ENCODE measurements at places on chromosomes 5 and 9.

GRCh38 chr9:4124266-4124665, 175.6 kb downstream of the GLIS3 start:
- no peak for DNase-seq
- no peak overlapping the region for H3K4me3 ChIP-seq
- H3K27me3 ChIP-seq = peaks cover 4% of the 10 kb centered on the region
- H3K4me1 ChIP-seq = peaks cover 5% of the 10 kb centered on the region

DNA sequence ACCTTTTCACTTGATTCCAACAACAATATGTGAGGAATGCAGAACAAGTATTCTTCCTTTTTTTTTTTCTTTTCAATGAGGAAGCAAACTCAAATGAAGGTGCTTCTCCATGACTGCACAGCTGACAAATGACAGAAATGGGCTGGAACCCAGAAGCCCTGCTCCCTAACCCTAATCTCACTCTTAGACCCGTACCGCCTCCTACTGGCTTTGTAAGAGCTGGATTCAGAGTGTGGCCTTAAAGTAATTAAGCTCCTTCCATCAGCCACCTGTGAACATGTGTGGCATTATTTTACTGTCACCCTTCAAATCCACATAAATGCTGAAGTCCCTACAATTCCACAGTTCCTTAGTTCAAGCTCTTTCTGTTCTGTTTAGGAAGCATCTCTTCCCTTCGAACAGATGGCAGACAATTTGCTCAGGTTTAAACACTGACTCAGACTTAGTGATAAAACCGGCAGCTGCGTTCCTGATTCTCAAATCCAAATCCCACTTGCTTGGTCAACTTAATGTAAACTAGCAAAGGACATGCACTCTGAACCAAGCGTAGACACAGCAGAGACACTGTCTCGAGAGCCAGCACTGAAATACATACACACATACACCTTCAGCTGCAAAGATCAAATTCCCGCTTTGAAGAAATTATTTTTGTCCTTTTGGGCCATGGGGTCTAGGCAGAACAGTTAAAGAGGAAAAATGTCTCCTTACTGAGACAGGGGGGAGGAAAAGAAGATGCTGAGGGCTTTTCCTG, 316.7 kb upstream of the TLE4 start:
- H3K4me1 ChIP-seq = no peaks in the 10 kb centered on the region
- H3K27me3 ChIP-seq = peaks cover 12% of the 10 kb centered on the region
- no peak overlapping the region for H3K27ac ChIP-seq
- no peak overlapping the region for H3K4me3 ChIP-seq
- no peaks in the 10 kb centered on the region for H3K36me3 ChIP-seq

GRCh38 chr5:109105631-109106267, 304.0 kb downstream of the PJA2 start:
- H3K27ac ChIP-seq = no peak overlapping the region
- H3K4me3 ChIP-seq = no peak overlapping the region
- H3K4me1 ChIP-seq = no peaks in the 10 kb centered on the region

DNA sequence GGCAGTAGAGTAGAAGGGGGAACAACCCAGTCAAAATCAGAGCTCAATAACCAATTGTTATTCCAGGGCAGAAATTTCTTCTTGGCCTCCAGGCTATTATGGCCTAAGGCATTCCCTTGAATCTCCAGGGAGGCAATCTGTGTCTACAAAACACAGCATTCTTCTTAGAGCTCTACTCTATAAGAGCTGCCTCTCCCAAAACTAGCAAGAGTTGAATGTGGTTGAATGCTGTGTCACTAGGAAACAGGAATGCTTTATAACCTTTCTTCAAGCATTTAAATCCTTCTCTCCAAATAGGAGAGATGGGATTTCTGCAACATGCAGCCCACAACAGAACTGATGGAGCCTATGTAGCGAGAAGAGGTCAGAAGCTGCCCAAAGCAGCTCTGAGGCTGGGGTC, 97.1 kb upstream of the APC start:
- H3K36me3 ChIP-seq = no peaks in the 10 kb centered on the region
- no peak for DNase-seq
- no peak overlapping the region for H3K27ac ChIP-seq
- H3K27me3 ChIP-seq = no peaks in the 10 kb centered on the region
- no peaks in the 10 kb centered on the region for H3K4me1 ChIP-seq
- H3K4me3 ChIP-seq = no peak overlapping the region

GRCh38 chr9:134969156-134970045, 51.7 kb upstream of the FCN1 start:
- H3K36me3 ChIP-seq = no peaks in the 10 kb centered on the region
- no peak for DNase-seq
- no peak overlapping the region for H3K4me3 ChIP-seq
- no peaks in the 10 kb centered on the region for H3K4me1 ChIP-seq
- peaks cover 8% of the 10 kb centered on the region for H3K27me3 ChIP-seq
- no peak overlapping the region for H3K27ac ChIP-seq

DNA sequence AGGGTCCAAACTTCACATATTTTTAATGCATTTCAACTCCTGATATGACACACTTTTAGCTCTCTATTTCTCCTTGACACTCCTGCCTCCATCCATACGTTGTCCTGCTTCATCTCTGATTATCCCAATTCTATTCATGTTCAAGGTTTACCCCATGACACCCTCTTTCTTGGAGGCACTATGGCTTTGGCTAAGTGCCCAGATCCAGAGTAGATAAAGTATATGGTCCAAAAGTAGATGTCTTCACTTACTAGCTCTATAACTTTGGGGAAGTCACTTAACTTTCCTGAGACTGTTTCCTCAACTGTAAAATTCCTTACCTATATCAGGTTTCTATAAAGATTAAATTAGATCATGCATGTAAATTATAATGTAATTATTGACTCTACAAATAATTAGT, 36.1 kb downstream of the SLC22A5 start:
- H3K4me1 ChIP-seq = peaks cover 51% of the 10 kb centered on the region
- H3K4me3 ChIP-seq = no peak overlapping the region
- no peaks in the 10 kb centered on the region for H3K27me3 ChIP-seq
- H3K27ac ChIP-seq = no peak overlapping the region
- H3K36me3 ChIP-seq = no peaks in the 10 kb centered on the region

DNA sequence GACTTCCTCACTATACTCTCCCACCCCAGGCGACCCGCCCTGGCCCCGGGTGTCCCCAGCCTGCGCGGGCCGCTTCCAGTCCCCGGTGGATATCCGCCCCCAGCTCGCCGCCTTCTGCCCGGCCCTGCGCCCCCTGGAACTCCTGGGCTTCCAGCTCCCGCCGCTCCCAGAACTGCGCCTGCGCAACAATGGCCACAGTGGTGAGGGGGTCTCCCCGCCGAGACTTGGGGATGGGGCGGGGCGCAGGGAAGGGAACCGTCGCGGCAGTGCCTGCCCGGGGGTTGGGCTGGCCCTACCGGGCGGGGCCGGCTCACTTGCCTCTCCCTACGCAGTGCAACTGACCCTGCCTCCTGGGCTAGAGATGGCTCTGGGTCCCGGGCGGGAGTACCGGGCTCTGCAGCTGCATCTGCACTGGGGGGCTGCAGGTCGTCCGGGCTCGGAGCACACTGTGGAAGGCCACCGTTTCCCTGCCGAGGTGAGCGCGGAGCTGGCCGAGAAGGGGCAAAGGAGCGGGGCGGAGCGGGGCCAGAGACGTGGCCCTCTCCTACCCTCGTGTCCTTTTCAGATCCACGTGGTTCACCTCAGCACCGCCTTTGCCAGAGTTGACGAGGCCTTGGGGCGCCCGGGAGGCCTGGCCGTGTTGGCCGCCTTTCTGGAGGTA, 2.1 kb downstream of the CA9 start:
- H3K36me3 ChIP-seq = no peaks in the 10 kb centered on the region
- H3K4me3 ChIP-seq = peak overlapping the region; percentile 54
- H3K27ac ChIP-seq = no peak overlapping the region
- DNase-seq = peak; percentile 63
- H3K4me1 ChIP-seq = peaks cover 10% of the 10 kb centered on the region

GRCh38 chr5:177314376-177315342, 3.0 kb upstream of the MXD3 start:
- no peak overlapping the region for H3K4me3 ChIP-seq
- H3K4me1 ChIP-seq = peaks cover 29% of the 10 kb centered on the region
- no peak for DNase-seq
- H3K36me3 ChIP-seq = peaks cover 10% of the 10 kb centered on the region

GRCh38 chr9:10112070-10112469, 500.7 kb downstream of the PTPRD start:
- no peak for DNase-seq
- no peaks in the 10 kb centered on the region for H3K36me3 ChIP-seq
- H3K4me1 ChIP-seq = no peaks in the 10 kb centered on the region
- no peak overlapping the region for H3K27ac ChIP-seq

DNA sequence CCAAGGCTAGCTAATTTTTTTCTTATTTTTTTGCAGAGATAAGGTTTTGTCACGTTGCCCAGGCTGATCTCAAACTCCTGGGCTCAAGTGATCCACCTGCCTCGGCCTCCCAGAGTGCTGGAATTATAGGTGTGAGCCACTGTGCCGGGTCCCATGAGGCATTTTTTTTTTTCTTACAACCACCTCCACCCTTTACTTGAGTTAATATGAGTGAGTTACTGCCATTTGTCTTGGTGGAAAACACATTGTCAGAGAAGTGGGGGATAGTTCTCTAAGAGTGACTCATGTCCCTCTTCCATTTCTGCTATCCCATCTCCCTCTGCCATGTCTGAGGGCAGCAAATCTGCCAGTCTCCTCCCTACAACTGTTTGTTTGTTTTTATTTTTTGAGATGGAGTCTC, 163.4 kb upstream of the CLINT1 start:
- no peak overlapping the region for H3K4me3 ChIP-seq
- H3K4me1 ChIP-seq = no peaks in the 10 kb centered on the region
- H3K36me3 ChIP-seq = no peaks in the 10 kb centered on the region
- H3K27me3 ChIP-seq = peaks cover 15% of the 10 kb centered on the region
- DNase-seq = no peak

DNA sequence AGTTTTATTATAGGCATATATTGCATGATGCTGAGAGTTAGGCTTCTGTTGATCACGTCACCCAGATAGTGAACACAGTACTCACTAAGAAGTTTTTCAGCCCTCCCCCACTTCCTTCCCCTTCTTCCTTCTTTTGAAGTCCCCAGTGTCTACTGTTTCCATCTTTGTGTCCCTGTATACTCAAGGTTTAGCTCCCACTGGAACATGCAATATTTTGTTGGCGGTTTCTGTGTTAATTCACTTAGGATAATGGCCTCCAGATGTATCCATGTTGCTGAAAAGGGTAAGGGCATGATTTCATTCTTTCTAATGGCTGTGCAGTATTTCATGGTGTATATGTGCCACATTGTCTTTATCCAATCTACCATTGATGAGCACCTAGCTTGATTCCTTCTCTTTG, 764.3 kb downstream of the MTRR start:
- no peak for DNase-seq
- H3K4me1 ChIP-seq = no peaks in the 10 kb centered on the region
- H3K27ac ChIP-seq = no peak overlapping the region
- H3K4me3 ChIP-seq = no peak overlapping the region

DNA sequence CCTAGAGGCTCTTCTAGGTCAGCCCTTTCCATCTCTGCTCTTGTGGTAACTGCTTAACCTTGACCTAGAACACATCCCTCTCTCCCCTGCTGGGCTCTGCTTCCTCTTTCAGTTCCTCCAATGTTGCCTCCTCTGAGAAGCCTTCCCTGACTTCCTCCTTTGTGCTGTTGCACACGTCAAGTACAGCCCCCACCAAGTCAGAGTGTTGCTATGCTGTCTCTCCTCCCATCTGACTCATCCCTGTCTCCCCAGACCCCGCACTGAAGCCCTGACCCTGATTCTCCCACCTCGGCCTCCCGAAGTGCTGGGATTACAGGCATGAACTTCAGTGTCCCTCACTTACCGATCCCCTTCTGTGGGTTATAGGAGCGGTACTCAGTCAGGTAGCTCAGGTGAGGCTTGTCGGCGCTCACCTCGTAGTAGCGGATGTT, 10.4 kb upstream of the TRIM14 start:
- H3K4me3 ChIP-seq = no peak overlapping the region
- peaks cover 6% of the 10 kb centered on the region for H3K36me3 ChIP-seq
- no peaks in the 10 kb centered on the region for H3K4me1 ChIP-seq
- H3K27ac ChIP-seq = no peak overlapping the region

GRCh38 chr5:131198625-131199024, 27.9 kb downstream of the LYRM7 start:
- H3K27me3 ChIP-seq = no peaks in the 10 kb centered on the region
- no peak for DNase-seq
- H3K27ac ChIP-seq = no peak overlapping the region
- H3K4me1 ChIP-seq = peaks cover 10% of the 10 kb centered on the region
- H3K4me3 ChIP-seq = no peak overlapping the region

DNA sequence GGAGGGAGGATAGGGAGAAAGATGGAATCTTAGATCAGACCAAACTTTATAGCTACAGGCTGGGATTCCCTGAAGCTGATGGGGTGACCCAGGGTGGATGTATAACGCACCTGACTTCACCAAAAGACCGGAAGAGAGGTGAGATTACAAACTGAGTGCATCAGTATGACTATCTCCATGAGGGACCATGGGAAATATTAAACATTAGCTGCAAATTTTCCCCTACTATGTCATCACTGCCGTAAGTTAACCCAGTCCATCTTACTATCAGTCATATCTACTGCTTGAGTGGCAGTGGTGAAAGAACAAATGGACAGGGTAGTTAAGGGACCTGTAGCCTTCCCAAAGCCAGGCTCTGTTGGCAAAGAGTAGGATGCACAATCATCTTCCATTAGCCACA, 368.3 kb downstream of the EFNA5 start:
- no peak overlapping the region for H3K4me3 ChIP-seq
- H3K36me3 ChIP-seq = no peaks in the 10 kb centered on the region
- DNase-seq = no peak
- peaks cover 10% of the 10 kb centered on the region for H3K27me3 ChIP-seq
- no peaks in the 10 kb centered on the region for H3K4me1 ChIP-seq

GRCh38 chr5:124444147-124444775, 302.2 kb downstream of the ZNF608 start:
- no peaks in the 10 kb centered on the region for H3K36me3 ChIP-seq
- DNase-seq = no peak
- no peak overlapping the region for H3K4me3 ChIP-seq
- peaks cover 3% of the 10 kb centered on the region for H3K27me3 ChIP-seq

GRCh38 chr5:85017261-85017660, 632.6 kb upstream of the EDIL3 start:
- no peak for DNase-seq
- no peak overlapping the region for H3K4me3 ChIP-seq
- no peaks in the 10 kb centered on the region for H3K27me3 ChIP-seq
- H3K36me3 ChIP-seq = no peaks in the 10 kb centered on the region

- H3K27me3 ChIP-seq = no peaks in the 10 kb centered on the region
- H3K36me3 ChIP-seq = no peaks in the 10 kb centered on the region
Observed at GRCh38 chr9:3957306-3957705, 342.6 kb downstream of the GLIS3 start.

- no peaks in the 10 kb centered on the region for H3K4me1 ChIP-seq
- H3K4me3 ChIP-seq = no peak overlapping the region
- DNase-seq = no peak
- no peak overlapping the region for H3K27ac ChIP-seq
Observed at GRCh38 chr5:19018822-19019221, 969.2 kb downstream of the CDH18 start.

- DNase-seq = no peak
- H3K36me3 ChIP-seq = no peaks in the 10 kb centered on the region
- no peaks in the 10 kb centered on the region for H3K4me1 ChIP-seq
- peaks cover 39% of the 10 kb centered on the region for H3K27me3 ChIP-seq
- no peak overlapping the region for H3K27ac ChIP-seq
- no peak overlapping the region for H3K4me3 ChIP-seq
Observed at GRCh38 chr5:169563369-169563768, 20.2 kb upstream of the SPDL1 start.
